Fibroblast of skin of right quadriceps (primary cell): ENCODE measurements at places on chromosomes 13 and 19.

DNA sequence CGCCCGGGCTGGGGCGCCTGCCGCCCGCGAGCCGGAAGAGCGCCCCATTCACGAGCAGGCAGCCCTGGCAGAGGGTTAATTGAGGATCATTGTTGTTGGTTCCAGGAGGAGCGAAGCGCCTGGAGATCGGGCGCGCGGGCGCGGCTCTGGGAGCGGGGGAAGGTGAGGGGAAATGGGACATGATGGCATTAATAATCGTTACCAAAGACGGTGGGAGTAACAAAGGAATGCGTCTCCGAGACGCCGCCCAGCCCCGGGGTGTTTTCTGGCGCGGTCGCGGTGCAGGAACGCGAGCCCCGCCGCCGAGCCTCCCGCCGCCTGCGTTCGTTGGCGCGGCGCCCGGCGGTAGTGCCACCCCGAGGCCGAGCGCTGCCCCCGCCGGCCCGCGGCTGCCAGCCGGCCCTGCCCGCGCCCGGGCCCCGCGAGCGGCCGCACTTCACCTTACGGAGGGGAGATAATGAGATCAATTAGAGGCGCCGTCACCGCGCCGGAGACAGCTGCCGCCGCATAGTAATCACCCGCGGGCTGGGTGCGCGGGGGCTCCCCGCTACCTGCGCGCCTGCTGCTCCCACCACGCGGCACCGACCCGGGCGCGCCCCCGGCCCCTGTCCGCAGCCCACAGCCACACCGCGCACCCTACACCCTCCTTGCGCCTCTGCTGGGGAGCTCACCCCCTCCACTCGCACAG is 2.8 kb downstream of the ZNF536 start:
- DNase-seq = no peak

DNA sequence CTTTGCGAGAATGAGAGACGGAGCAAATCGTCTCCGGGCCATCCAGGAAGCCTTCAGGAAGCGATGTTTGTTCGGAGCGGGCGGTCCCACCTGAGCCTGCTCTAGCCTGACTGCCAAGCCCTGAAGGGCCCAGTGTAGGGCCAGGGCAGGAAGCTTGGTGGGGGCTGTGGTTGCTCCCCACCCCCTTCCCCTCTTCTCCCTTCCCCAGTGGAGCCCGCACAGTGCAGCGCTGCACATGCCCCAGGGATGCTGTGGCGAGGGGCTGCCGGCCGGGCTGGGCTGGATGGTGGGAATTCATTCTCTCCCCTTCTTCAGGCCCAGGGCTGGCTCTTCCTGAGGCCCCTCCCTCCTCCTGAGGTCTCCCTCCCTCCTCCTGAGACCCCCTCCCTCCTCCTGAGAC is 7.1 kb upstream of the GRTP1 start:
- no peak for DNase-seq

GRCh38 chr13:67292886-67293285 is 62.8 kb upstream of the PCDH9 start:
- no peak for DNase-seq

DNA sequence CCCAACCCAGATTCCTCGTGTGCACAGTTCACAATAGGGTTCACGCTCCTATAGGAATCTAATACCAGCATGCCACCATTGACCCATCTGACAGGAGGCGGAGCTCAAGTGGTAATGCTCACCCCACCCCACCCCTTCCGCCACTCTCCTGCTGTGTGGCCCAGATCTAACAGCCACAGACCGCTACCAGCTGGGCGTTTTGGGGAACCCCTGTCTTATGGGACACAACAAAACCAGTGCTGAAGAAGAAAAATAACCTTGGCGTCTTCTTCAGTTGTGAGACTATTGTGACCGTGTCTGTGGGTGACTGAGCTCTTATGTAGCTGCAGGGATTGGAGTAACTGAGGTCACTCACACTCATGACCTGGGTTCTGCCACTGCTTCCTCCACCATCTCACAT is 5.2 kb upstream of the OR10H1 start:
- DNase-seq = no peak

- DNase-seq = no peak
Observed at GRCh38 chr13:44809190-44809589, 180.1 kb downstream of the NUFIP1 start.

DNA sequence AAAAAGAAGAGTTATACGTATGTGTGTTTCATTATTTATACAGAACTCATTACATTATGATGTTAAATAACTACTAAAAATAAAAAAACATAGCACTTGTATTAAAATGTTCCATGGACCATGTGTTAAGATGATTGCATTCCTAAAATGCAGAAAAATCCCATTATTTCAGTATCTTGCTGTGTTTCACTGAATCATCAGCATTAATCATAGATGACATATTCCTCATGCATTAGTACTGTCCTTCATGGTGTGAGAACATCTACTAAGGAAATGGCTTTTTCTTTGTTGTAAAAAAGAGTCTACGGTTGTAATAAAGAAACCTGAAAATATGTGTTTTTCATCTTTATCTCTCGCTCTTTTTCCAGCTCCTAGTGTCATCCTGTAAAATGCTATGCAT is 416.5 kb downstream of the FGF14 start:
- DNase-seq = no peak

- DNase-seq = no peak
Observed at GRCh38 chr13:26718146-26718545, 42.4 kb downstream of the GPR12 start.

GRCh38 chr19:19461671-19462622 is 53.4 kb downstream of the TSSK6 start:
- peak; percentile 41 for DNase-seq

- DNase-seq = no peak
Observed at GRCh38 chr13:76067850-76068249, 431.7 kb downstream of the LMO7 start.

DNA sequence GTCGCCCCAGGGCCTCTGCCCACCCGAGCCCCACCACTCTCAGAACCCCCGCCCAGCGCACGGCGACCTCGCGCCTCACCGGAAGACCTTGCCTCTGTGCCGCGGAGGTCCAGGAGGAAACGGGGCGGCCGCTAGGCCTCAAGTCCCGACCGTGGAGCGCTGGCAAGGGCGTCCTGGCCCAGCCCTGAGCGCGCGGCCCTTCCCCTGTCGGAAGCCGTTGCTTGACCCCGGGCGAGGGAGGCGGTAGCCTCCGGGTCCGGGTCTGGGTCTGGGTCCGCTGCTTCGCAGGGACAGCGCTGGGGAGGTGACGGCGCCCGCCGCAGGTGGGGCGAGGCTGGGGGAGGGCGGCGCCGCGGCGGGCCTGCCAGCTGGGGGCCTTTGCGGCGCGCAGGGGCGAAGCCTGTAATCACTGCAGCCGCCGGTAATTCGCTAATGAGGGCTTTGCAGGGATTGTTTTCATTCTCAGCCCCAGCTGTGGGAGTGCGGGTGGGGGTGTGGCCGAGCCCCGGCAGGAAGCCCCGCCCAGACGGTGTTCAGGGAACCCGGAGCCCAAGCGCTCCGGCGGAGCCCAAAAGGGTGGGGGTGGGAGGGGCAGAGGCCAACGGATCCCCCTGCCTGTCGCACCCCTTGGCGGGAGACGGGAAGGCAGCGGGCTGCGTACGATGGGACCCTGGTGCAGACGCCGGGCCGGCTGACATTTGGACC is 8.6 kb downstream of the C19orf25 start:
- DNase-seq = peak; percentile 18

DNA sequence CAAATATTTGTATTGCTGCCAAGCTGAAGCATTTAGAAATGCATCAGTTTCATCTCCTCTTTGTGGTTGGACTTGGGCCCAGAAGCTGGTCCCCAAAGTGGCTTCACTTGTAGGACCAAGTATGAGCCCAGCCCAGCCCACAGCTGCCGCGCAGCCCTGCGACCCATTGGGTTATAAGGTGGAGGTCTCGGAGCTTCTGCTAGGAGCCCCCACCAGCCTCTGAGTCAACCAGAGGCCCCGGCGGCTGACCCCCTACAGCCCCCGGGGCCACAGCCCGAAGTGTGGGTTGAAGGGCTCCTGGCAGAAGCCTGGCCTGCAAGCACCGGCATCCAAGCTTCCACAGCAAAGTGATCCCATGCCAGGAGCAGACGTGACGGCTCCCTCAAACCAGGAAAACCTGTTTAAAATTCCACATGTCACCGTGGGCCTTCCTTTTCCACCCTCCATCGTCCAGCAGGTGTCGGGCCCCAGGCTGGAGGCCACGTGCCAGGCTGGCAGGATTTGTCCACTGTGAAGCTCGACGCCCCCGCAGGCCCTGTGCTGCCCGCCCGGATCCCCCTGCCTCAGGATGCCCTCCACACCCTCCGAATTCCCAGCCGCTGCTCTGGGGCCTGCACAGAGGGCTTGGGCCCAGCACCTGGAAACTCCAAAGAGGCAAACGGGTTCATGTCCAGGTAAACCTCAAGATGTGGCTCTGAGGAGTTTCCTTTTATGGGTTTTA is 54.7 kb downstream of the C13orf46 start:
- DNase-seq = peak; percentile 30

DNA sequence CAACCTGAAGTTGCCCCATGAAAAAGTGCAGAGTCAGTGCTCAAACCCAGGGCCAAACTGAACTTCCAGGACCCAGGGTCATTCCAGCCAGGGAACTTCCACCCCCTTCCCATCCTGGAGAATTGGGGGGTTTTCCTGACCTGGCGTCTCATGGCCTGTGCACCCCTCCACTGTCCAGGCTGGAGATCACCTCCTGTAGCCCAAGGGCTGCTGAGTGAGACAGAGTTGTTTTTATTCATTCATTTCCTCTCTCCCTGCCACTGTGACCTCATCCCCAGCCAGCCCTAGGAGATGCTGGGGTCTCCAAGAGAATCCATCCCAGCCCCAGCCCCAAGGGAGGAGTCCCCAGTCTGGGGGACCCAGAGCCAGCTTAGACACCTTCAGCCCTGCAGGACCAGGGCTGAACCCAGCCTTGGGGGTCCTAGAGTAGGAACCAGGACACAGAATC is 4.2 kb downstream of the FCHO1 start:
- no peak for DNase-seq

- no peak for DNase-seq
Observed at GRCh38 chr19:18333680-18334079, 6.7 kb upstream of the PGPEP1 start.

GRCh38 chr13:113631341-113632095 is 26.5 kb downstream of the ATP4B start:
- no peak for DNase-seq

- peak; percentile 13 for DNase-seq
Observed at GRCh38 chr13:91313103-91313502, 34.4 kb upstream of the MIR17HG start.

- no peak for DNase-seq
Observed at GRCh38 chr13:90866006-90866405, 481.5 kb upstream of the MIR17HG start.

DNA sequence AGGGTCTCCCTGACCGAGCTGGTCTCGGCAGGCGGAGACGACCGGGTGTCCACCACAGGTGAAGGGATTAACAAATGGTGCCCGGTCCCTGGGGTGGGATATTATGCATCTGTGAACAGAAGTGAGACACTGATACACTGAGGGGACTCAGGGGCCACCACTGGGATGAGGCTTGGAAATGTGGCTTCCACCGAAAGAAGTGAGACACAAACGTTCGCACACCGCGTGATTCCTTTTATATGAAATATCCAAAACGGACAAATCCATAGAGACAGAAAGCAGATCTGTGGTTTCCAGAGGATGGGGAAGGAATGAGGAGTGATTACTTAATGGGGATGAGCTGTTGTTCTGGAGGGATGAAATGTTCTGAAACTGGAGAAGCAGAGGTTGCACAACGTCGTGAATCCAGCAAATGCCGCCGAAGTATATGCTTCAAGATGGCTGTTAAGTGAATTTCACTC is 47.5 kb downstream of the C13orf46 start:
- peak; percentile 90 for DNase-seq

- no peak for DNase-seq
Observed at GRCh38 chr19:11279505-11280236, 16.3 kb upstream of the TSPAN16 start.

- DNase-seq = no peak
Observed at GRCh38 chr13:30366088-30366487, 56.2 kb upstream of the UBE2L5 start.

GRCh38 chr19:33740811-33741396 is 55.8 kb upstream of the KCTD15 start:
- DNase-seq = peak; percentile 36

- DNase-seq = no peak
Observed at GRCh38 chr13:102970542-102970941, 95.7 kb downstream of the SLC10A2 start.

DNA sequence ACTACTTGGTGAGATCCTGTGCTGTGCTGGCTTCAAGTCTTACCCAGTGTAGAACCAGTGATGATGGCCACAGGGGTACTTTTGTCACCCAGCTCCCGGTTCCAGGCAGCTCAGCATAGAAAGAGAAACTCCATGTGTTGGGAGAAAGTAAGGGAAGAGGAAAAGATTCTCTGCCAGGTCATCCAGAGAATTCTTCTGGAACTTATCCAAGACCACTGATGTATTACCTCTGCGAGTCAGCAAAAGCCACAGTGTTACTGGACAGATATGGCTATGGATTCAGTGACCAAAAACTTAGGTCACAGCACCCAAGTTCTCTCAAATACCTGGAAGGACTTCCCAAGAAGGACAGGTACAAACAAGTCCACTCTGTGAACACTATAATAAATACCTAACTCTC is 399.5 kb upstream of the MIR17HG start:
- no peak for DNase-seq

GRCh38 chr19:46112527-46112926 is 12.0 kb downstream of the IGFL3 start:
- DNase-seq = no peak

DNA sequence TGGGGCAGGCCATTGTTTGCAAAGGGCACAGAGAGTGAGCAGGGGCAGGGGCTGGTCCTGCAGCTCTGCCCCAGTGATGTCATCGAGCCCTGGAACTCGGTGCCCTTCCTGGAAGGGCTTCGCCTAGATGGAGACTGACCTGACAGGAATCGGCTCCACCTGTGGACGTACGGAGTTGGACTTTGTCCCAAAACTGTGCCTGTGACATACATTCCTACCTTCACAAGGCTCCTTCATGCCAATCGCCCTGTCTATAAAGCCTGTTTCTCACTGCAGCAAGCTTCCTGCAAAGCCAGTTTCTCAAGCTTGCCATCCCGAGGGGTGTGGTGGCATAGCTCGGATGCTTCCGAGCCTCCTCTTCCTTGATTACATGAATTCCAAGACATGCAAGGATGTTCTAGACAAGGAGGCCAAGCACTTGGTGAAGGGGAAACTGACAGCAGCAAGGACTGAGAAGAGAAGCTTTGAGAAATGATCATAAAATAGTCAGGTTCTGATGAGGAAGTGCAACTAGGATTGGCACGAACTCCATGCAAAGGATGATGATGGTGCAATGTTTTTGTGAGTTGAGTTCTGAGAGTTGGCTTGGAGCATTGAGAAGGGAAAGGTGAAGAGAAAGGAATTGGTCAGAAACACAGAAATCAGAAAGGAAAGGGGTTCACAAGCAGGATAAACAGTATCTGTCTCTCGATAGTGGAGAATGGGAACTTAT is 73.6 kb upstream of the STK24 start:
- DNase-seq = no peak

- DNase-seq = no peak
Observed at GRCh38 chr13:42864952-42865767, 83.8 kb downstream of the FAM216B start.

DNA sequence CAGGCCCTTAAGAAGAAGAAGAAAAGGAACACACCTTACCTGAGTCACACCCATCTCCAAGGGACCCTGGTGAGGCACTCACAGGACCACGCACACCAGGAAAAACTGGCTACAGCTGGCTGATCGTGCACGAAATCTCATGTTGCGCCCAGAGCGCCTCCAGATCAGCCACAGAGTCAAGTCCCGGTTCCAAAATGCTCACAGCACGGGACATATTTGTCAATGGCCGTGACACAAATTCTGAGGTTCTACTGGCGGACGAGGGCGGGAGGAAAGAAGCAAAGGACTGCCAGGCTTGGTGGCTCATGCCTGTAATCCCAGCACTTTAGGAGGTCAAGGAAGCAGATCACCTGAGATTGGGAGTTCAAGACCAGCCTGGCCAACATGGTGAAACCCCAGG is 21.5 kb downstream of the SH3GL1 start:
- no peak for DNase-seq
